ENCODE measurements at places on chromosomes 1 and 21.

DNA sequence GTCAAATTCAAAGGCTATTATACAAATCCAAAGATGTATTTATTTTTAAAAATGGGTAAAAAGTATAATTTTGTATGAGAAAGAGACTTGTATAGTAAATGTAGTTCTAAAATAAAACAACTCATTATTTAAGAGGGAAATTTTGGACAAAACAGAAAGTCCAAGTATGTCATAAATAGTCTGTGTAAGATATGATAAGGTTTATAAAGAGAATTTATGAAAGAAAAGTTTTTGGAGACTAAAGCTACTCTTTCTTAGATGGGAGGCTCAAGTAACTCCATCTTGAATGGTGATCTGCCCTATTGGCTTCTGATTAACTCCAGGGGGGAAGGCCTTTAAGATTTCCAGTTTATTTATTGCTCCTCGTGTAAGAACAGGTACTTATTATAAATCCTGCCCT is 14.7 kb upstream of the OR2T27 start:
- no peak for DNase-seq

GRCh38 chr1:80593197-80593596 is 1207.5 kb upstream of the ADGRL2 start:
- no peak for DNase-seq

DNA sequence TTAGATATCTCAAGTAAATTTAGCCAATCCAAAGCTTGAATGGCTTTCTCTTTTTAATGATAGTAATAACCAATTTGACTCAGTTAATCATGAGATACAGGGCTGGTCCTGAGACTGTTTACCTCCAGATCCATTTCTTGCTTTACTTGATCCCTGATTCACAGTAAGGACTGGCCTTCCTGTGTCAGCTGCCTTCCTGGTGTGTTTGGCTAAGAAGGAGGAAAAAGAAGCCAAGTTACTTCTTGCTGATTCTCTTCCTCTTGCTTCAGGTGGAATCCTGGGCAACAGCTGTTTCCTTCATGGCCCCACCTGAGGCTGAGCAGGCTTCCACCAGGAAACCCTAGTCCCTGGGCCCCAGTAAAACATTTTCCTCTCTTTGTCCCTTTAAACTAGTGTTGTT is 14.6 kb upstream of the RC3H1 start:
- DNase-seq = no peak

DNA sequence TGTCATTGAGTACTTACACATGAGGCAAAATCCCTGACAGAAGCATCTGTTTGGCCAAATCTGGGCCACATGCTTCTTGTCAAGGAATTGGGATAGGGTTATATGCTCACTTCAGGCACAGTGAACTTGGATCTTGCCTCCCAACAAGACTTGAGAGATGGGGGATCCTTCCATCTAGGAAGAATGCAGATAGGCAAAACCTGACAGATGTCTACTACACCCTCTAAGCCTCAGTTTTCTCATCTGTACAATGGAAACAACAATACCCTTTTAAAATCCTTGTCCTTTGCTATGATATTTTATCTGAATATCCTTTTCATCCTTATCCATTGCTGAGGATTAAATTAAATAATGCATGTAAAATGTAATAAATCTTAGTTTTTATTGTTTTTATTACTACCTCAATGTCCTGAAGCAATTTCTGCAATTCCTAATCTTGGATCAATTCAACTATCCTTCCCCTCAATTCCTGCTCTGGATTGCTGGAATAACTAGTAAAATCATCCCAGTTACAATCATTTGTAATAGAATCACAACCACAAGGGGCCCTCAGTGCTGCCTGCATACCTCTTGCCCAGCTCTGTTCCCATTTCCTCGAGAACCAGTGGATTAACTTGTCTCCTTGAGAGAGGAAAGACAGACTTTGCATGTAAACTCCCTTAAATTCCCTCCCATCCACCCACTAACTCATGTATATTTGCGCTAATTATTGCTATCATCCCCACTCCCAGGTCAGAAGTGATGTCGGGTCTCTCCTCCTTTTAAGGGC is 8.1 kb upstream of the XPR1 start:
- no peak for DNase-seq

GRCh38 chr1:8689431-8690252 is 127.8 kb downstream of the RERE start:
- no peak for DNase-seq

DNA sequence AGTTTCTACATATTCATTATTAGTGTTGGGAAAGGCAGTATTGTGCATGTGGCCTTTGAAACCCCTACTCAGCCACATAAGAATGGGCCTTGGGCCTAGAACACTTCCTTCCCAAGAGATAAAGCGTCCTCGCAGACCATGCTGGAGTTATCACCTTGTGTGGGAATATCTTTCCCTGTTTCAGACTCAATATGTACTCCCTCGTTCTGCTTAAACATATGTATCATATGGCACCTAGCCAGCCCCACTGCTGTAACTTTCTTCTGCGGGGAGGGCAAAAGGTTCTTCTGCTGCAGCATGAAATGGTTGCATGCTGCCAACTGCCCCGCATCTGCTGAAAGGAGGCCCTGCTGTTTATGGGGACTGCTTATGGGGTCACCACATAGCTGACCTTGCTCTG is 92.0 kb downstream of the CRB1 start:
- no peak for DNase-seq

All from effector CD4-positive, alpha-beta T cell (primary cell).